ENCODE measurements at places on chromosomes 6 and 20. TPM values are rescaled to one million over a fixed set of nuclear protein-coding genes. Genes with fewer than 3 reads are reported as not detected.

KCNK16 gene
- not detected for total RNA-seq

C6orf163 gene
- 1.1 TPM for total RNA-seq

TEAD3 gene
- total RNA-seq: 13.4 TPM

MEP1A gene
- total RNA-seq: 0.21 TPM

MATN4 gene
- 0.05 TPM for total RNA-seq

DTNBP1 gene
- total RNA-seq: 2.6 TPM

LINC00237 gene
- total RNA-seq: not detected

SLC22A7 gene
- not detected for total RNA-seq

ADTRP gene
- 1.8 TPM for total RNA-seq
